HS-27A (cell line): ENCODE measurements at places on chromosomes 7 and 10.

GRCh38 chr10:46035923-46036849 lies 5.8 kb upstream of the NCOA4 start:
- DNase-seq, result no peak

DNA sequence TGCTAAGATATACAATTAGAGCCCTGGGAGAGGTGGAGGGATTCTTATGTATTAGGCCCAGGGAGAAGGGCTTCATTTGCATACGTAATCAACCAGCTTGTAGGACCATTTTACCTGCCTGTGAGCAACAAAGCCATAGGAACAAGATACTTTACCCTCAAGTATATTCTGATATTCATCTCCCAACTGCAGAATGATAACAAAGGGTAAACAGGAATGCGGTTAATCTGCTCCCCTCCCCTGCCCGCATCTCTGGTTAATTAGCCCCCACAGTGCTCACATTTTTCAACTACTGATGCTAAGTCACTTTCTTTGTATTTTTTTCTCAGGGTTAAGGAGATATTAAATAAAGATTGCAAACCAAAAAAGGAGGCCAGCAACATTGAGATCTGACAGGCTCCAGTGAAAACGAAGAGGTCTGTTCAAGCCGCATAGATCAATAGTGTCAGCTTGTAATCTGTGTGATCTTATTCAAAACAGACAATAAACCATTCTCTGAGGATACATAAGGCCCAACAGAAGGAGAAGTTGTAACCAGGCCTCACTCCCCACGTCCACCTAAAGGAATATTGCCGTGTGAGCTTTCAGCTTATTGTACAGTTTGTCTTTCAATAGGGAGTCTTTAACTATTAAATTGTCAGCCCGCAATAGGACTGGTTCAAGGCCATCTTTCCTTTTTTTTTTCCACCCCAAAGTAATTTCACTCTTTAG lies 203.4 kb downstream of the RAPGEF5 start:
- no peak for DNase-seq

DNA sequence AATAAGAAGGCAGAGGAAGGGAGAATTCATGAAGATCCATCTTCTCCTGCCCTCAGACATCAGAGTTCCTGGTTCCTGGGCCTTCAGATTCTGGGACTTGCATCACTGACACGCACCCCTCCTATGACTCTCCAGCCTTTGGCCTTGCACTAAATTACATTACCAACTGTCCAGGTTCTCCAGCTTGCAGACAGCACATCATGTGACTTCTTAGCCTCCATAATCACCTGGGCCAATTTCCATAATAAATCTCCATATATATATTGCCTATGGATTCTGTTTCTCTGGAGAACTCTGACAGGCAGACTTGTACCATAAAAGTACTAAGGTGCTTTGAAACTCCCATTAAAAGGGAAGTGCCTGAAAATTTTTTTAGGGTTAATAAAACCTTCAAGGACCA lies 23.2 kb downstream of the RSU1 start:
- DNase-seq, result no peak

- no peak for DNase-seq
Measured at GRCh38 chr10:36516281-36516680, 609.1 kb upstream of the ANKRD30A start.

GRCh38 chr7:151429237-151429559 lies 10.7 kb downstream of the CRYGN start:
- no peak for DNase-seq

GRCh38 chr7:90772410-90772809 lies 176.3 kb downstream of the CDK14 start:
- DNase-seq, result no peak
